ENCODE measurements at places on chromosomes 5 and 9.

DNA sequence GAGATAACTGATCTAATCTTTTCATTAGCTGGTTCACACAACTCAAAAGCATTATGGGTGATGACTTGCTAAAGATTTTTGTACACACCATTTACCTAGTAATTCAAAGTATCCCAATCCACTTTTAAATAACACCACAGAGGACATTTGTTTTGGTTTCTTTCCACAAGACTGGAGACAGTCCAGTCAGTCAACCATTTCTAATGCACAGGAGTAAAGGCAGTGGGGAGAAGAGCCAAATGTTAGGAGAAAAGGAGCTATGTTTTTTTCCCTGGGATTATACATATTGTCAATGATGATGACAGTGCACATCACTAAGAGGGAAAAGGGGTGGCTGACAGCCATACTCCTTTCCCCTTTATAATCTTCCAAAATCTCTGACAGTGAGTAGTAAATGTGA lies 240.9 kb downstream of the GABRB2 start:
- no peak for DNase-seq

DNA sequence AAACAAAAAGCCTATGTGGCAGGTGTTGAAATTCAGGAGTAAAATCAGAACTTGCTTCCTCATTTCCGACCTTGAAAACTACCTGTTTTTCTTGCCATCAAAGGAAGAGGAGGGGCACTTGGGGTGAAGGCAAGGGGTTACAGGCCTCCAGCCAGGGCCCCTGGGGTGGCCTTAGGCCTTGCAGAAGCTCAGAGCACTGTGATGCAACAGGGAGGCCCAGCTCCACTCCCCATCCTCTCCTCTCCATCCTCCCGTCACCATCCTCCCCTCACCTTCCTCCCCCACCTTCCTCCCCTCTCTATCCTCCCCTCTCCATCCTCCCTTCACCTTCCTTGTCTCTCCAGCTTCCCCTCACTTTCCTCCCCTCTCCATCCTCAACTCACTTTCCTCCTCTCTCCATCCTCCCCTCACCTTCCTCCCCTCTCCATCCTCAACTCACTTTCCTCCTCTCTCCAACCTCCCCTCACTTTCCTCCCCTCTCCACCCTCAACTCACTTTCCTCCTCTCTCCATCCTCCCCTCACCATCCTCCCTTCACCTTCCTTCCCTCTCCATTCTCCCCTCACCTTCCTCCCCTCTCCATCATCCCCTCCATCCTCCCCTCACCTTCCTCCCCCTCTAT lies 111.6 kb downstream of the WNK2 start:
- DNase-seq = no peak

- no peak for DNase-seq
These were observed 106.6 kb upstream of the PITX1 start for GRCh38 chr5:135140446-135141204.

DNA sequence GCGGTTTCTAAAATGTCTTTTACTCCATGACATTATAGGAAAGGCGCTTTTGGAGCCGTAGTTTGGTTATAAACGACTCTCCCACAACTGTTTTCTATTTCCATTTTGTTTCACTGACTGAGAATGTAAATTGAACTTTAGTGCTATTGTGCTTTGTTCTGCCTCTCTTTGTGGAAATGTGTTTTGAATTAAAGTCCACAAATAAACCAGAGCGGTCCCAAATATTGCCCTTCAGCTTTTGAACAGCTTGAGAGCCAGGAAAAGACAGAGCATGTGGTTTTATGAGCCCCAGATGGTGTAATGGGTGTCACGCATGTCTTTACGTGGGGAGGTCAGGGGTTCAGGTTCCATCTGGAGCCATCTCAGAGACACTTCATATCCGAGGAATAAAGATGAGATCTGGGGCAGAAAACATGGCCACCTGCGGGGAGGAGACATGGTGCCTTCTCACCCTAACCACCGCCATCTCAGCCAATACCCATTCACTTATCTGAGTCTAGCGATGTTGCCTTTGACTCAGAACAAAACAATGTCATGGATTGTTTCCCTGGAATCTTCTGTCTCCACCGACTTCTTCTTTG lies 42.5 kb upstream of the ROR2 start:
- no peak for DNase-seq

DNA sequence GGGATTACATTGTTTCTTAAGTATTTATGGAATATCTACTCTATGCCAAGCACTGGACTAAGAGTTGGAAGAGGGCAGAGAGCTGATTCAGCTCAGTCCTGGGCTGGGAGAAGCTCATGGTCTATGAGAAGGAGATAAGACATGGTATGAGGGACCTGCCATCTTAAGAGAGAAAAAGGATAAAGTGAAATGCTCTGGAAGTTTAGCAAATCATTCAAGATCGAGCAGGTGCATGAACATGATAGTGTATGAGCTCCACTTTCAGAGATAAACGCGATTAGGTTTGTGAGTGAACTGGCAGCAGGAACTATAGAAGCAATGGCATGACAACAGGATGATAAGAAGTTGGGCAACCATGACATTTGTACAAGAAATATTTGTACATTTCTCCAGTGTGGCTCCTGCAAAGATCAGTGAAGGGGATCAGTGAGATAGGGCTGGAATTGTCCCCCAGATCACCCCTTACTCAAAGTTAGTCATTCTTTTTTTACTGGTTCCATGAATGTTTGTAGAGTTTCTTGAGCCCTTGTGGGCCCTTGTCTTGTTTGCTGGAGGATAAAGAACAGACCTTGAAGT lies 26.6 kb upstream of the CCDC180 start:
- no peak for DNase-seq

DNA sequence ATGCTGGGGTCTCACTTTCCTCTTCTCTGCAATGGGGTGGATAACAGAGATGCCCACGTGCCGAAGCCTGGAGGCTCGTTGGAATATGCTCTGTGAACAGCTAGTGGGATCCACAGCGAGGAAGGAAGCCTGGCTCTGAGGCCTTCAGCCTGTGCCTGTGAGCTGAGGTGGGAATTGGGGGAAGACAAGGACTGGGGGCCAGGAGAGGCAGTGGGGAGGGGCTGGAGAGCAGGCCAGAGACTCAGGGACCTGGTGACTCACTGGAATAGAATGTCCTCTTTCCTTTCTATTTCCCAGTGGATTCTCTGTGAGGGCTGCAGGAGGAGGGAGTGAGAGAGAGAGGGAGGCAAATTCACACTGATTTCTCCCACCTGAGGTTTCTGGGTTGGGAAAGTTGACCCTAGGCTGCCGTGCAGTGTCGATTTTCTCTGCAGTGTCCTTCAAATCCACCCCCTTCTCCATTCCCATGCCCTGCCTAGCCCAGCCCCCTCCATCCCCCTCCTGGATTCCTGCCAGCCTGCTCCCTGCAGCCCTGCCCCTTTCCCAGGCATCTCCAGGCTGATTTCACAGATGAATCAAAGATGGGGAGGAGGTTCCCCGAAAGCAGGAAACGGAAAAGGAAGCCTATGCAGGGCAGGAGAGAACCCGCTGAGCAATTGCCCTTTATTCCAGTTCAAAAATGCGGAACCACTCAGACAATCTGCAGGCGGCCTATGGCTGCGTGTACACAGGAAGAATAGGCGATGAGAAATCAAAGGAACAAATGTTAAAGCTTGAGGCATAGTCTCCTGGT lies 1.4 kb upstream of the SPAAR start:
- no peak for DNase-seq

DNA sequence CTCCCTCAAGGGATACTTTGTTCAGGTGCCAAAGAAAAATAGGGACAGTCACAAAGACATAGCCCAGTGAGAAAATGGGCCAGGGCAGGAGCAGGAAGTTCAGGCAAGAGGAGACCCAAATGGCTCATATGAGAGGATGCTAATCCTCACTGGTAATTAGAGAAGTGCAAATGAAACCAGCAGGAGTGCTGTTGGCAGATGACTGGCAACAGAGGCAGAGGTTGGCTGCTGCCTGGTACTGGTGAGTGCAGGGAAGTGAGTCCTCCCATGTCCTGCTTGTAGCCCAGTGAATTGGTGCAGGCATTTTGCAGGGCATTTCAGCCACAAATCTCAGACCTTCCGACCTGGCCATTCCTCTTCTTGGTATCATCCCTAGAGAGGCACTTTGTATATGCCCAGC lies 23.5 kb downstream of the ODF2 start:
- DNase-seq = no peak

DNA sequence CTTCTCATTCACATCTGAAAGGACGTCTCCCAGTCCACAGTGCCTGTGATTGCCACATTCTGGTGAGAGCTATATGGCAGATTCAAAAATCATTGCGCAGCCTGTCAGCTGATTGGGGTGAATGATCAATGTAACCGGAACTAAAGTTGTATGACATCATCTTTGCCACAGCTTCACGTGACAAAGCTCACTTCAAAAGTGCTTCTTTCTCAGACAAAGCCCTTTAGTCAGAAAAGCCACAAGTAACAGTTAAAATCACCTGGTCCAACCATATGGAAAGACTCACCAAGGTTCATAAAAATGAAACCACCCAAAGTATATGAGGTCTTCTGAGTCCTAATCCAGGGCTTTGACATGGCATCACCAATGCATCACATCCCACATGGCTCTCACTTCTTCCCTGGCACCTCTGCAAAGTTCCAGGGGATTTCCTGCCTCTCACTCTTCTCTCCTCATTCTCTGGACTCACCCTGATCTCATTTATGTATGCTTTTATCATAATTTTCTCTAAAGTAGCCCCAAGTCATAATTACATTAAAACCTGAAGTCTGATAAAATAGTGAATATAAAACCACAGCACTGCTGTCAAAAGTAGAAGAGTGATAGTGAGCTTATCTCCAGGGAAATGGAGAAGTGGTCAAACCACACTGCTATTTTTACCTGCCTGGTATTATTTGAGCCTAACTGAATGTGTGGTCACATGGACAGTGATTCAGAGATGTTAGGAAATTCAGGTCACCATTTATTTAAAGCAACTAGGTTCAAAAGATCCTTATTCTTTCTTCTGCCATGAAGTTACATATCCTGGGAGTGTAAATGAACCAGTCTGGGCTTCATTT lies 193.1 kb upstream of the PTGER4 start:
- DNase-seq = peak; percentile 89

- no peak for DNase-seq
These were observed 662.5 kb downstream of the IRX1 start for GRCh38 chr5:4258170-4258569.

DNA sequence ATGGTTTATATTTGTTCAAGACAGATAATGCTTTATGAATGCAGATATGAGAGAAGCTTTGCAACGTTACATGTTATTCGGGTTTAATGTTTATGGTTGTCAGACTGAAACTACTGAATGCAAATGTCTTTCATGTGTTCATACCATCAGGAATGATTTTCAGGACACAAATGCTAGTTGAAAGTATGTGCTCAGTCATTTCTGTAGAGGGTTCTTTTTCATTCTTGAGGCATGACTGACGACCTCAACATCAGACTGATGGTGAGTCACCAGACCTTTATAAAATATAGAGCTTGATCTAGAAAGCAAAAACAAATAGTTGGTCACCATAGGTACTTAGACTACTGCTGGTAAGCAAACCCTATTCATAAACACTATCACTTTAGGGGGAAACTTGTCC lies 287.3 kb upstream of the NUDT12 start:
- no peak for DNase-seq
